ENCODE measurements at places on chromosomes 7 and 10. TPM values are rescaled to one million over a fixed set of nuclear protein-coding genes. Genes with fewer than 3 reads are reported as not detected.

BLNK gene
- total RNA-seq: 0.95 TPM

KMT2C gene
- total RNA-seq: 41.6 TPM

MYH16 gene
- not detected for total RNA-seq

GIMAP2 gene
- total RNA-seq: 19.8 TPM

PRTFDC1 gene
- 0.46 TPM for total RNA-seq

TES gene
- total RNA-seq: 57.1 TPM

NANOS1 gene
- 0.08 TPM for total RNA-seq

FAM237B gene
- not detected for total RNA-seq

HOXA4 gene
- not detected for total RNA-seq

REPIN1 gene
- 62.6 TPM for total RNA-seq

PTPN20 gene
- total RNA-seq: 0.14 TPM

NFE2L3 gene
- 53.7 TPM for total RNA-seq

SLC16A12 gene
- total RNA-seq: not detected

PPP1R3C gene
- total RNA-seq: 0.15 TPM

PCLO gene
- total RNA-seq: not detected

MLXIPL gene
- total RNA-seq: 0.55 TPM

ZKSCAN1 gene
- total RNA-seq: 32.3 TPM

RPEL1 gene
- 0.18 TPM for total RNA-seq

AOAH gene
- total RNA-seq: 9.6 TPM

FFAR4 gene
- not detected for total RNA-seq

SLC26A5 gene
- not detected for total RNA-seq

STK31 gene
- not detected for total RNA-seq

DNAJC12 gene
- 0.84 TPM for total RNA-seq

ITPRID1 gene
- total RNA-seq: not detected

FAM241B gene
- total RNA-seq: 16.5 TPM

DDC gene
- total RNA-seq: not detected

All from activated T-cell treated with anti-CD3 and anti-CD28 coated beads, Interleukin-2, amount 50 U/mL, for 4 hours (primary cell).